NCI-H446 (cell line): ENCODE measurements at places on chromosomes 5 and 9.
A peak's percentile ranks its signal among the peaks of the same experiment; 100 is the strongest.

- no peak for DNase-seq
Observed at GRCh38 chr9:126166291-126166690, 160.3 kb upstream of the MVB12B start.

DNA sequence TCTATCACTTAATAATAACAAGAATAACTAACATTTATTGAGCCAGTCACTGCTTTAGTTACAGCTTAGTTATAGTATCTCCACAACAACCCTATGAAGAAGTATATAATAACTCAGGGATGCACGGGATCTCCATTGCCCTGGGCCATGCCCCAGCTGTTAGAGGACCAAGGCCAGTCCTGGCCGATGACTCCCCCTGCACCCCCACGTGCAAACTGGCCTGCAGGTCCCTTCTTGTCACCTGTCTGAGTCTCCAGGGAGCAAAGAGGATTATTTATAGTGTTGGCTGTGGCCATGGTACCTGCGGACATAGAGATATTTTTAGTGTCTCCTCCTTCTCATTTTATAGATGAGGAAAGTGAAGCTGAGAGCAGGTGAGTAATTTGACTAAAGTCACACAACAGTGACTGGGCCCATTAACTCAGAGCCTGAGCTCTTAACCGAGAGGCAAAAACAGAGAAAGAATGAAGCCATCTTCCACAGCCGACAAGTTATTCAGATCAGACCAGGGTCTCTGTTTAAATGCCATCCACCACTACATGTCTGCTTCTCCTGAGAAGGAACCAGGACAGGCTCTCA, 94.4 kb downstream of the TMEM215 start:
- no peak for DNase-seq

DNA sequence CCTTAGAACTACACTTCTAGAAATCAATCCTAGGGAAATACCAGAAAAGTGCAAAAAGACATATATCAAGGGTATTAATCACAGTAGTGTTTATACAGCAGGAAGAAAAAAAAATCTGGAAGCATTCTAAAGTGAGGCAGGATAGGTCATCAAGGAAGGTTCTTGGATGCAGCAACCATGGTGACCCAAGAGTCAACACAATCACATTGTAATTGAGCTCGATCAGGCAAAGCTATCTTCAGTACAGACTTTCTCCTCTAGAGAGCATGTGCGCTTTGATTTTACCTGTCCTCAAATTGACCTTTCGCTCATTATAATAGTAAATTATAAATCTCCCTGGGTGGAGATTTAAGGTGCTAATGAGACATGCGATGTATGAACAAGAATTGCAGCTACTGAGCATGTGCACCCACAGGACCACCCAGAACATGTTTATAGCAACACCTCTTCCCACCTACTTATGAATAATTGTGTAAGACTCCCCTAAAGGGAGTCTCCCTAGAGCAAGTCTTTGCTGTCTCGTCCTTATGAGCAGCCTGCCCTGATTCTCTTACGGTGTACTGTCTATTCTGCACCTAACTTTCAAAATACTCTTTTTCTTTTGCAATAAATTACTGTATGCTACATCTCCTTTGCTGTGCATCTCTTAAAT, 297.7 kb downstream of the ATPSCKMT start:
- no peak for DNase-seq

- no peak for DNase-seq
Observed at GRCh38 chr9:115209601-115210306, 91.8 kb upstream of the TNC start.

DNA sequence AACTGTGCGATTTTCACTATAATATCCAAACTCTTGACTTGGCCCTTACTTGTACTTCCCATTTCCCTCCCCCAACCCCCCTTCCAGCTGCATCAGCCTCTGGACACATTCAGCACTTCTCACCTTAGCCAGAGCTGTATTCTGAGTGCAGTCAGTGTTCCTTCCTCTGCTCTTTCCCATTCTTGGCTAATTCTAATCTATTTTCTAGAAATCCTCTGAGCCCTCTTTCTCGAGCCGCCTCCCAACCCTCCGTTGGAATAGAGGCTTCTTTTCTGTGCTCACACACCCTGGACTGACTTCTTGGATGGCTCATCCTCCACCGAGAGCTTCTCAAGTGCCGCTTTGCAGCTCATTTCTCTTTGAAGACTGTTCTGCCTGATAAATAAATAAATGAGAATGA, 188.8 kb downstream of the NTRK2 start:
- no peak for DNase-seq

GRCh38 chr9:2227144-2227867, 212.2 kb downstream of the SMARCA2 start:
- DNase-seq, result no peak

GRCh38 chr9:80503671-80504281, 932.0 kb downstream of the TLE4 start:
- DNase-seq, result peak; percentile 87

GRCh38 chr5:132233081-132233480, 5.4 kb upstream of the P4HA2 start:
- DNase-seq, result no peak

GRCh38 chr5:16992444-16992843, 56.4 kb upstream of the MYO10 start:
- DNase-seq, result no peak

- DNase-seq, result no peak
Observed at GRCh38 chr5:33563983-33564908, 123.5 kb downstream of the TARS1 start.

DNA sequence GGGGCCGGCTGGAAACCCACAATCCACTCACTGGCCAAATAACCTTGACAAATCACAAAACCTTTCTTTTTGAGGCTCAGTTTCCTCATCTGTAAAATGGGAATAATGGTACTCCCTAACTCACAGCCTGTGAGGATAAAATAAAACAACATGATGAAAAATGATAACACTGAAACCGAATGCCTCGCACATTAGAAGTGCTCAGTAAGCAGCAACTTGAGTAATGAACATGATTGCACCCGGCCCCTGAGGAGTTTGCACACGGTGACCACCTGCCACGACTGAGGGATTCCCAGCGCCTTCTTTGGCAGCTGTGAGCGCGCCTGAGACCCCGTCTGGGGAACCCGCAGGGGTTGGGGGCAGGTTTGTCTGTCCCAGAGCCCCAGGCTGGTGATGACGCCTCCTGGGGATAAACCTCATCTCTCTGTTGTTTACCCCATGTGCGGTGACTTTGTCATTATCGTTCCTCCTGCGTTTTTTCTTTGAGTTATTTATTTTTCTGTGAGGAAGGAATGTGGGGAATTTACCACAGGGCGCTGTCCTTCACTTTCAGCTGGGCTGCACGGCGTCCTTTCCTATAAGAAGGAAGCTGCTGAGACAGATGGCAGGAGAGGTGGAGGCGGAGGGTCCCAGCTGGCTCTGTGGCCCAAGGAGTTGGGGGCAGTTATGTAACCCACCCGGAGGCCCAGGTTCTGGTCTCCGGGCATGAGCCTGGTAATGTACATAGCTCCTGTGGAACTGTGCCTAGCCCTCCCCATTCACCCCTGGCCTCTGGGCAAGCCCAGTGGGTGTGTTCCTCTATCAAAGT, 3.0 kb upstream of the SYNPO start:
- DNase-seq, result no peak

DNA sequence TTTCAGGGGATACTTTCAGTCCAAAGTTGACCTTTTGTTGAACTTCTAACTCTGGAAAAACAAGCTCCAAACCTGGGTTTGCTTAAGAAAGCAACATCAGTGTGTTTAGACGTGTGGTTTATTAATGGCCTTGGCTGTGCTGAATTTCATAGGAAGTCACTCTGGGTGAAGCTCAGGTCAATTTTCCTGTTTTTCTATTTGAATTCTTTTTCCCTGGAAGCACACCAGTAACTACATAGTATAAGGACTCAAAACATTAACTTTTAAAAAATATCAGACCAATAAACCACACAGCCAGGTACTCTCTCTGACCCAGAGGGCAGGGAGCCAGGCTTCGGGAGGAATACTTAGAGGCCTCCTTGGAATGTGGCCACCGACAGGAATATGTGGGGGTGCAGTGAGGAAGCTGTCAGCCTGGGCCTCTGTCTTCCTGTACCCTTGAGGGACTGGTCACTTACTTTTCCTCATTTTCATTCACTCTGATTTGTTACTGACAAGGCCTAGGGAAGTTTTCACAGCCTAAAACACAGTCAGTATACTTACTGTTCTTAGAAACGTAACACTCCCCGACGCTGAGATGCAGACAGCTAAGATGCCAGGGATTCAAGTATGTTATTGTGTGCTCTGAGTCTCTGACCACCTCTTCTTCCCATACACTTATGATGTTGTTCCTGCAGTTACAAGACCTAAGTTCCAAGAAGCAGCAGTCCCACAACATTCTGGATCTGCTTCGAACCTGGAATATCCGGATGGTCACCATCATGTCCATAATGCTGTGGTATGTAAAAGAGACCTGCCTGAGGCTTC, 18.9 kb downstream of the SLC22A5 start:
- DNase-seq, result no peak

- no peak for DNase-seq
Observed at GRCh38 chr9:126343271-126343700, 16.7 kb downstream of the MVB12B start.

- no peak for DNase-seq
Observed at GRCh38 chr5:8842971-8843551, 702.8 kb downstream of the SEMA5A start.

DNA sequence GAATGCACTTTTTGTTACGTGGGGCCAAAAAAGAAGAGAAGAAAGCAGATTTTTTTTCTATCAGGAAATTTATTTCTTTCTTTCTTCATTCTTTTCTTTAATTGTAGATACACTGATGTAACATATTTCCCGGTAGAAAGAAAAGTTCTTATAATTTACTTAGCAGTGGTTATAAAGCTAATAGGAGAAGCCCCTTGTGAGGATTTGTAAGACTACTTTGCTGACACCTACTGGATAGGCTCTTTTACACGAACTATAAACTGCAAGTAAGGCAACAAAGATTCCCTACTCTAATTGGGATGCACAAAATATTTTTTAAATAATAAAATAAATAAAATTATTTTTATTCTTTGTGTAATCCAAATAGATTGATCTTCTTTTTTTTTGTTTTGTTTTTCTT, 284.4 kb downstream of the DNAH5 start:
- DNase-seq, result no peak

GRCh38 chr5:8522646-8523045, 653.7 kb downstream of the MTRR start:
- no peak for DNase-seq

GRCh38 chr5:167557359-167557758, 734.1 kb upstream of the WWC1 start:
- DNase-seq, result no peak

DNA sequence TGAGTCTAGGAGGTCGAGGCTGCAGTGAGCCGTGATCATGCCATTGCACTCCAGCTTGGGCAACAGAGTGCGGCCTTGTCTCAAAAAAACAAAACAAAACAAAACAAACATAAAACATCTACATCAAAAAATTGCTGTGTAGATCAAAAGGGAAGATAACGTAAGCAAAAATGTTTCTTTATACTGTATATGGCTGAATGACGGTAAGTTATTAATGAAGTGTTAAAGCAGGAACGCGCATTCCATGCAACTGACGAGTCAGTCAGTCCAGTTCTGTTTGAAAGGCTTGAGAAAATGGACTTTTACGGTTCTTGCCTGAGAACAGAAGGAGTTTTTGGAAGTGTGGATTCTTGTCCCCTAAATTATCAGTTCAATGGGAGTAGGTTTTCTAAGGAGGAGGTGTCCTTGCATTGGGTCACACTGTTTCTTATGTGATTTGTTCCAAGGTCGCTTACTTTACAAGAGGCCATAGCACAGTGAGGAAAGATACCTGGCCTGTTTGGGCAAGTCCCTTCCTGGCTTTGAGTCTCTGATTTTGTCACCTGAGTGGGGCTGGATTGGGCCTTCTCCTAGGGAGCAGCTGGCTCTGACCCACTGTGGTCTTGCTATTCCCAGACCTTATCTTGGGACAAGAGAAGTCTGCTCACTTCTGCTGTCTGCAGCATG, 6.6 kb upstream of the PTGS1 start:
- no peak for DNase-seq

DNA sequence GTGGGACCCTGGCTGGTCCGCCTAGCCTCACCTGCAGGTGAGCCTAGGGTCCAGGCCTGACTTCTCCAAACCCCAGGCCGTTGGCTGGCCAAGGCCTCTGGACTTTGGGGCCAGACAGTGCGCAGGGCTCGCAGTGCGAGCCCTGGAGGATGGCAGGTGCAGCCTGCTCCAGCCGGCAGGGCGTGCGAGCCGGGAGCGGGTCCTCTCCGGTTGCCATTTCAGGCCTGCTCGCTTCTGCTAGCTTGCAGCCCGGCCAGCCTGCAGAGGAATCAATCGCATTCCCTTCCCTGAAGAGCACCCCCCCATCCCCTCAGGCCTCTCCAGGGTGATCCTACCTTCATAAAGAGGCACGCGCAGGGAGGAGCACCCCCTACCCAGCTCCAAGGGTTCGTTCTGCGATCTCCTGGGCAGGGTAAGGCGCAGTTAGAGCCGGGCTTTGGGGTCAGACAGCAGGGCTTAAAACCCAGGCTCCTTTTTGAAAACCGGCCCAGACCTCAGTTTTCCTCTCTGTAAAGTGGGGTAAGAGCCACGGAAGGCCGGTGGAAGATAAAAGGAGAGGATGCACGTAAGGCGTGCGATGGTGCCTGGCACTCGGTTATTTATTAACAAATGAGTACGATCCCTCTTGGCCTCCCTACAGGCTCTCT, 6.2 kb downstream of the BARHL1 start:
- DNase-seq, result no peak

DNA sequence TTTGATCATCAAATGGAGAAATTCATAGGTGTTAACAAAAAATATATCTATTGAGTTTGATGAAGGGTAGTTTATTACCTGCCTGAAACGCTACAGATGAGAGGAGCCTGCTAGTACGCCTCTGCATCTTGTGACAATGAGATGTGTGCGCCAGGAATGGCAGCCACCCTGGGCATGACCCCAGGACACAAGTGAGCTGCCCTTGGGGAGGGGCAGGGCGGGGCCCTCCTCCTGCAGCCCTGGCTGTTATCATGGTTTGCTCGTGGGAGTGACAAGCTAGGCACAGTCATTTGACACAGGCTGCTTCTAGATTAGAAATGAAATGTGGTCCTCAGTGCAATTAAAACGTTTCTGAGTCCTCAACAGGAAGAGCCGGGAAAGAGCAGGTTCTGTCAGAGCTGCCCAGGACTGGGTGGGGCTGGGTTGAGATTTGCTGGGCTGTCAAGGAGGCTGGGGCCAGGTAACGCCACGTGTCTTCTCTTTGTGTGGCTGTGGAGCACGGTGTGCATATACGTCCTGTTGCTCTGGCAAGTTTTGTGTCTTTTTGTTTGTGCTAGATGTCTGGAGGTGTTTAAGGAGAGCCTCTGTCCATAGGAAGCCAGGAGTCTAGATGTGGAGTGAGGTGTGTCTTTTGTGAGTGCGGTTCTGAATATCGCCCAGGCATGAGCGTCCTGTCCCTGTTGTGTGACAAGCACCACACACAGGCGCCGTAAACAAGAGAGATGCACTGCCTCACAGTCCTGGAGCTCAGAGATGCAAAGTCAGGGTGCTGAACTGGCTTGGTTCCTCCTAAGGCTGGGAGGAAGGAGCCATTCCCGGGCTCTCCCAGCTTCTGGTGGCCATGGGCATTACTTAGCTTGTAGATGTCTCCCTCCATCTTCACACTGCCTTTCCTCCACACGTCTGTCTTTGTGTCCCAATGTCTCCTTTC, 129.0 kb upstream of the IRX4 start:
- no peak for DNase-seq

- DNase-seq, result no peak
Observed at GRCh38 chr5:142878638-142879037, 108.5 kb downstream of the ARHGAP26 start.

- DNase-seq, result no peak
Observed at GRCh38 chr5:131384173-131384572, 120.3 kb downstream of the CDC42SE2 start.
